Cardiac muscle cell (in vitro differentiated cells and primary cell): ENCODE measurements at places on chromosomes 1 and 21.

DNA sequence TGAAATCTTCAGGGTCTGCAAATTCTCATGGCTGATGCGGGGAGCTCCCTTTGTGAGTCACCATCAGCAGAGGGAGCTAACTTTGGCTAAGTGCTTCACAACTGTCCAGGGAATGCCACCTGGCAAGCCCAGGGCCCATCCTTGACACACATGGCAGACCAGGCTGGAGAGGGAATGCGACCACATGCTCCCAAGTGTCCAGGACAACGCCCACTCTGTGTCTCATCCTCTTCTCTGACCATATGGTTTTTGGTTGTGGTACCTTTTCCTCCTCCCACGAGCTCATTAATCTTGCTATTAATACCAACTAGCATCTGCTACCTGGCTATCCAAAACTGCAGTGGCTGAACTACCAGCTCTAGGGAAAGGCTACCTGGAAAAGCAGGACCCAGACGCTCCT is 37.1 kb upstream of the CLSTN1 start:
- DNase-seq = no peak

DNA sequence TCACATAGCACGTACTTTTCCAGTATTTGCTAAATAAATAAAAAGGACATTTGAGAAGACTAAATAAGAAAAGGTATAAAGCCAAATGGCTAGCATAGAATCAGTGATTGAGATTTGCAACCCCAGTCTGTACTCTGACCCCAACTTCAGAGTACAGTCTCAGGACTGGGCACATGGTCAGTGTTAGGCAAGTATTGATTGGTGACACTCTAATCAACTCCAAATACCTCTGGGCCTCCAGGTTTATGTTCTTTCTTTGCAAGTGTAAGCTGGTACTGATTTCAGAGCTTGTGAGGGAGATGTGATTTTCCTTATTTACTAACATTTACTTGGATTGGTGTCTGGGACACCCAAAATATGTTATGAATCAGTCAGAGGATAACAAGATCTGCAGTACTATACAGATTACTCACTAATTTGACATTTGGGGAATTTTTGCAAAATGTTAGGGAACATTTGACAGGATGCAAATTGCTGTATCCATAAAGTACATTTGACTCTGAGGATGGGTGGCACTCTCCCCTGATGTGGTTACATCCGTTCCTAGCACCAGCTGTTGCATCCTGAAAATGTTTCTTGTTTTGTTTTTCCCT is 34.2 kb downstream of the LMO4 start:
- DNase-seq = peak; percentile 3

DNA sequence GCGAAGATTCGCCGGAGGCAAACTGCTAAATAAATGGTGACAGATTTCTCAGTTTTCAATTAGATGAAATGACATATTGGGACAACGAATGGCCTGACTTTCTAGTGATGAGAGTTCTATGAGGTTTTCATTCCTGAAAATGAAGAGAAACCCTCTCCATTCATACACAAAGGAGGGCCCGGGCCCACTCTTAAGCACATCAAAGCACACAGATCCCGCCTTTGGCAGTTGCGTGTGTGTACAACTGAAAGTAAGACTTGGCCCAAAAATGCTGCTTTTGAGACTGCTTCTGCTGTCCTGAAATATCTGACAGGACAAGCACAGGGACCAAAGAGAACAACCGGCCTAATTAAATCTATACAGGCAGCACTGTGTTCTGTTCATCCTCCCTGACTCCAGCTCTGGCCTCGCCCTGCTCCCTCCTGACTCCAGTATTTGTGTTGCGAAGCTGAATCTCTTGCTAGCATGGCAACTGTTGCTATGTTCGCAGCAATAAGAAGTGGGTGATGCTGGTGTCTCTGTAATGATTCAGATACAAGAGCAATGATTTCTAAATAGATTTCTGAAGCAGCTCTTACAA is 7.4 kb downstream of the LRRC53 start:
- DNase-seq = no peak

GRCh38 chr1:209318181-209319056 is 265.1 kb upstream of the CAMK1G start:
- no peak for DNase-seq

- no peak for DNase-seq
Observed at GRCh38 chr1:50724626-50725286, 235.3 kb downstream of the FAF1 start.

DNA sequence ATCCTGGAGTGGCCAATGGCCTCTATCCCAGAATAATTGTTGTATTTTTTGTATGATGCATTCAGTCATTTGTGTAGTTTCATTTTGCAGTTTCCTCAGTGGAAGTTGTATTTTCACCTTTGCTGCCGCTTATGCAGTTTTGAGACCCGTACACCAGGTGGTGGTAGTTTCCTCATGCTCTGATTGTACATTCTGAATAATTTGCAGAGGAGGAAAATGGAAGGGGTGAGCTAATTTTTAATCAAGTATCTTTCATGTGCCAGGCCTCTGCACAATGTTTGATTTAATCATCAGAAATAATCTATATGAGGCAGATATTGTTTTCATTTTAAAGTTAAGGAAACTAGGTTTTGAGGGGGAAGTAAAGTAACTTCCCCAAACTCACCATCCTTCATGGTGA is 29.5 kb downstream of the HLX start:
- peak; percentile 56 for DNase-seq
